ENCODE measurements at places on chromosomes 2 and 18. TPM values are rescaled to one million over a fixed set of nuclear protein-coding genes. Genes with fewer than 3 reads are reported as not detected.

Gene XDH
- not detected for total RNA-seq

- H3K36me3 ChIP-seq: peaks cover 26% of the 10 kb centered on the region
- peaks cover 35% of the 10 kb centered on the region for H3K4me1 ChIP-seq
- peak; percentile 89 for DNase-seq
- H3K27me3 ChIP-seq: no peaks in the 10 kb centered on the region
- peak overlapping the region; percentile 99 for H3K27ac ChIP-seq
Observed at GRCh38 chr2:241882091-241882625, 12.6 kb downstream of the RTP5 start.

Gene KLHL14
- 0.19 TPM for total RNA-seq

Gene FAM161A
- total RNA-seq: 7.0 TPM

- no peaks in the 10 kb centered on the region for H3K36me3 ChIP-seq
- no peak overlapping the region for H3K4me3 ChIP-seq
- H3K27ac ChIP-seq: no peak overlapping the region
- H3K27me3 ChIP-seq: no peaks in the 10 kb centered on the region
Observed at GRCh38 chr2:60046529-60046928, 506.9 kb downstream of the BCL11A start.

- H3K36me3 ChIP-seq: peaks cover 2% of the 10 kb centered on the region
- H3K4me1 ChIP-seq: peaks cover 6% of the 10 kb centered on the region
- no peak overlapping the region for H3K27ac ChIP-seq
- peaks cover 44% of the 10 kb centered on the region for H3K27me3 ChIP-seq
- DNase-seq: peak; percentile 12
Observed at GRCh38 chr2:240819126-240819857, 727 bp downstream of the KIF1A start.

DNA sequence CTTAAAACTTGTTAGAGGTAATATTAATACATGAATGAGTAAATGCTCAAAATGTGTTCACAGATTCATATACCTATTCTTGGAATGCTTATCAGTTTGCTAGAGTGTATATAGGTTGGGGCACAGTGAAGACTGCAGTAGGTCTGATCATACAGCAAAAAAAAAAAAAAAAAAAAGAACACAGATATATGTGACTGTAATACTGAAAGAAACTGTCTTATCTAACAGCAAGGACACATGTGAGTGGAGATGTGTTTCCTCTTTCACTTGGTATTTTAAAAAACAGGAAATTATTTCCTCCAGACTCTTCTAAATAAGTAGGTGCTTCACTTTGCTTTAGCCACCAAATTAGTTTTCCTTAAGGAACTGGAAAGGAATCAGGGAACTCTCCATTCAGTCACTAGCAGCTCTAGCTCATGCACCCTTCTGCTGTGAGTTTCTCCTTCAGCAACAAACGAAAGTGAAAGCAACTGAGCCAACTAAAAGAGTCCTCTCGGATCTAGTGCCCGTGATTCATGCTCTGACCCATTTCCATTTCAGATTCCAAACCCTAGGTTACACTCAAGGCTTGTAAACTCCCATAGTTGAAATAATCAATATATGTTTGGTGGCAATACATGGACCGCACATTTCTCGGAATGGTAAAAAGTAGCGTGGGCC is 98.5 kb downstream of the DSEL start:
- no peaks in the 10 kb centered on the region for H3K36me3 ChIP-seq
- H3K4me3 ChIP-seq: peak overlapping the region; percentile 44
- H3K27me3 ChIP-seq: no peaks in the 10 kb centered on the region
- peak overlapping the region; percentile 73 for H3K27ac ChIP-seq
- peaks cover 7% of the 10 kb centered on the region for H3K4me1 ChIP-seq
- peak; percentile 7 for DNase-seq
